ENCODE measurements at places on chromosomes 13 and 19.

- DNase-seq: no peak
Measured at GRCh38 chr13:21348488-21349120, 110.5 kb downstream of the ZDHHC20 start.

GRCh38 chr13:92463134-92463533 lies 763.5 kb upstream of the GPC6 start:
- no peak for DNase-seq

- no peak for DNase-seq
Measured at GRCh38 chr19:32966750-32967149, 5.0 kb downstream of the CEP89 start.

GRCh38 chr13:35526577-35526976 lies 50.1 kb upstream of the MAB21L1 start:
- no peak for DNase-seq

DNA sequence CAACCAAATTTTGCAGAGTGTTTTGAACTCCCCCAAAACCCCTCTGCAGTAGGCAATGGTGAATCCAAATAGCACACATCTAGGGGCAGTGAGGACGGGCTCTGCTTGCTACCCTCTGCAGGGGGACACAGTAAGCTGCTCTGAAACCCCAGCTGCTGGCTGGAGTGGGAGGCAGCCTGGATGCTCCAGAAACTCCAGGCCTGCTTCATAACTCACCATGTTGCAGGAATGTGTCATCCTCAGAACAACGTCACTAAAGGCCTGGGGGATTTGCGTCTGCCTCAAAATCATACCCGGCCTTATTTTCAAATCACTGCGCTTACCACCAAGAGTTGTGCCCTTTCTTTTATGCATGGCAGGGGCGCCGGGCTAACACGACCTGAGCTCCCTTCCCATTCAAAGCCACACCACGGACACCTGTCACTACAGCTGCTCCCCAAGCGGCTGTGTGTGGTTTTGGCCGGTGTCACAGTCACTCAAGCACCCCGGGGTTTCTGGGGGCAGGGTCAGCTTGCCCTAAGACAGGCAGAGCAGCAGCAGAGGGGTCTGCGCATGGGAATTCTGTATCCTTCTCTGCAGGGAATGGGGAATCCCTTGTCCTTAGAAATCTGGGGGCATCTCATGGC lies 93.9 kb downstream of the TSHZ3 start:
- DNase-seq: no peak

- no peak for DNase-seq
Measured at GRCh38 chr19:47549261-47549862, 23.6 kb downstream of the ZNF541 start.

DNA sequence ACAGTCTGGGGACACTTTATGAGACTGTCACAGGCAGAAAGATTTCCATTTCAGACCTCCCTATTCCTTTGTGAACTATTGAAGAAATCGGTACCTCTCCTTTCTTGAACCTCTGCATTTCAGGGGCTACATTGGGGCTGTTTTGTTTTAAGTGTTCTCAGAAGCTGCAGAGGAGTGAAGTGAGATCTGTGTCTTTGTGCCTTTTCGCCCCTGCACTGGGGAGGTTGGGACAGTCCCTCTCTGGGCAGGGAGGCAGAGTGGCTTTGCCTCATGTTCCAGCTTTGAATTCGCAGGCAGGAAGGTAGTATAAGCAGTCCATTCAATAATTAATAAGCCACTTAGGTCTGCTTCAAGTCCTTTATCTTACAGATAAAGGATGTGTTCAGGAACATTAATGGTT lies 9.5 kb upstream of the AMER2 start:
- peak; percentile 28 for DNase-seq

DNA sequence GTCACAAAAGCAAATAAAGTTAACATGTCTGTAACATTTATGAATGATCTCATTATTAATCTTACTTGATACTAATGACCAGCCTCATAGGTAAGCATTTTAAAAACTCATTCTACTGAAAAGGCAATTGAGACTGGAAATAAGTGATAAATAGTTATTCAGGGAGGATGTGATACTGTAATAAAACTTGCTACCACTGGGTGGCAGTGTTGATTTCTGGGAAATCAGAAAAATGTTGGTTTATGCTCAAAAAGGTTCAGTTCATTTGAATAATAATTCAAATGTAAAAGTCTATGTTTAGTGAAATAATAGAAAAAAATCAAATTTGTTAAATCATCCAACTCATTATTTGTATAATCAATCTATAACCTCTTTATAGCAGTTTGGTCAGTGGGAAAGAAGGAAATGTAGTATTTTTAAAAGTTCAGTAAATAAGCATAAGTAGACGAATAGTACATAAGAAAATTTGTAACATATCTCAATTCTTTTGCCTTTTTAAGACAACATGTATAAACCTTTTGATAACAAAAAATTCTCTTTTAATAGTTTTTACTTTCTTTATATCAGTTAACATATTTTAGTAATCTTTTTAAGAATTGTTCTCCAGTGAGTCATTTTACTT lies 9.6 kb downstream of the ABHD13 start:
- DNase-seq: no peak

DNA sequence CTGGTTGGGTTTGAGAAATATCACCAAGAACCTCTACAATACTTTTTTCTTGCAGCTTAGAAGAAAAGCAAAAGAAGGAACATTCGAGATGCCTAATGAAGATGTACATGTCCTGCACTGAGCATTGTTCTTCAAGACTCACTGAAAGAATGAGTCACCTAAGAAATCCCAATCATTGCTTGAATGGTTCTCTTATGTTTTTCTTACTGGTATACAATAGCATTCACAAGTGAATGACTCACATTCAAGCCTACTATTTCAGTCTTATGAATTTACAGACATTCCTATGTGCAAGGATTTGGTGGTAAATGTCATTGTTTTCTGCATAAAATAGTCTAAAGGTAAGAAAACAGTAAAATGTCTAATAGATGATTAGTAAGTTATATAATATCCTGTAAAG lies 594.6 kb downstream of the PCDH9 start:
- no peak for DNase-seq

DNA sequence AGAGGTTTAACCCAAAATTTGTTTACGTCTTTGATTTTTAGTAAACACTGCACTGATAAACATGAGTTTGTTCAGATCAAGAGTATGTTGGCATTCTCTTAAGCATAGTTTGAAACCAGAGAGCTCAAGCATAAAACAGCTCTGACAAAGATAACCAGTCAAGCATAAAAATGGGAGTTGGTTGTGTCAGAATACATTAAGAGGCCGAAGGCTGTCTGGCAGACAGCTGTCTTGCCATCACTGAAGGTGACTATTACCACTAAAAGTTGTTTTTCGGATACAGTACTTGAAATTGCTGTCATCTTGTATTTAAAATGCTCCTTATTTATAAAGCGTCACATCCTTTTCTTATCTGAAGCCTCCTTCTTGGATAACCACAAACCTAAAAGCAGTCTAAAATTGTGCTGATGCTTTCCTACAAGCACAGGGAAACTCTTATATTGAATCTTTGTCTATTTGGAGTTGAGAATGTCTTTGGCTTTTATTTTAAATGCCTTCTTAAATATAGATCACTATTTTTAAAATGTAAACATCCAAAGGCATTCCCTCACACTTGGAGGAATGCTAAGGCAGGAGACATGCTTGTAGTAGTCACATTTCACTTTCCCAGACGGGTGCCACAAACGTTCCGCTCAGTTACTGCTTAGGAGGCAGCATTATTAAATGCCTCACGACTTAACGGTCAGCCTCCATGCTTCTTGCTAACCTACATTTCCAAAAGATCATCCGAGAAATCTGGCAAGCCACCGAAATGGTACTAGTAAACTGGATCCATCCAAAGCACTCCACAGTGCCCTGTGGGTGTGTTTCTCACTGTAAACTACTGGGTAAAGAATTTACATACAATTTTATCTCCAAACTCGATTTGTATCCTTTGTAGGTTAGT lies 1.5 kb downstream of the SMAD9 start:
- no peak for DNase-seq

DNA sequence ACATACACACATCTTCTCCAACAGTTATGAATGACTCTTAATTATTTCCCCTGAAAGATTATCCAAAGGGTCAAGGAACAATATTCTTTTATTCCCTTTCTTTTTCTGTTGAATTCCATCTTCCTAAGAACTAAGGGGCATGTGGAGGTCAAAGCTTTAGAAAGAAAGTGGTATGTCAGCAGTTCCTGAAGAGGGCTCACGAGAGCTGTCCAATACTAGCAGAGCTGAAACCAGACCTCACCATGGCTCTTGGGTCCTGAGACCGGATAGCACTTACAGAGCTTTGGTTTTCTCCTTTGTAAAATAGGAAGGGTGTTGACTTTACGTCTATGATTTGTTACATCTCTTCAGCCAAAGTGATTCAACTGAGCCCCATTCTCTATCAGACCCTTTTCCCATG lies 109.8 kb upstream of the FREM2 start:
- no peak for DNase-seq

DNA sequence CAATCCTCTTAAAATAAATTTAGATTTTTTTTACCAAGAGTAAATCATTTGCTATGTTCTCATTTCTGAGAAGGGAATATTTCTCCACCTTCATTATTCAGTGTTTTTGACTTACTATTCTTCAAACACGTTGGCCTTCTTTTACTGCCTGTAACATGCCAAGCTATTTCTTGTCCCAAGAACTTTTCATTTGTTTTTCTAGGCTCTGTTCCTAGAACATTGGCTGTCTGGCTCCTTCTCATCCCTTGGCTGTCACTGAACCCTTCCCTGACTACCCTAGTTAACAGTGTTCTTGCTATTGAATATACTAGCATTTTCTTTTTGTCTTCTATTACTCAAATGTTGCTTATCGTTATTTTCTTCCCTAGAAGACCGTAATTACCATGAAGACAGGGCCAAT lies 248.1 kb downstream of the ITGBL1 start:
- DNase-seq: no peak

GRCh38 chr13:45522571-45522970 lies 57.8 kb downstream of the COG3 start:
- no peak for DNase-seq

GRCh38 chr13:83168590-83168989 lies 713.7 kb downstream of the SLITRK1 start:
- DNase-seq: no peak

- no peak for DNase-seq
Measured at GRCh38 chr19:3604987-3605343, 1.7 kb downstream of the TBXA2R start.

DNA sequence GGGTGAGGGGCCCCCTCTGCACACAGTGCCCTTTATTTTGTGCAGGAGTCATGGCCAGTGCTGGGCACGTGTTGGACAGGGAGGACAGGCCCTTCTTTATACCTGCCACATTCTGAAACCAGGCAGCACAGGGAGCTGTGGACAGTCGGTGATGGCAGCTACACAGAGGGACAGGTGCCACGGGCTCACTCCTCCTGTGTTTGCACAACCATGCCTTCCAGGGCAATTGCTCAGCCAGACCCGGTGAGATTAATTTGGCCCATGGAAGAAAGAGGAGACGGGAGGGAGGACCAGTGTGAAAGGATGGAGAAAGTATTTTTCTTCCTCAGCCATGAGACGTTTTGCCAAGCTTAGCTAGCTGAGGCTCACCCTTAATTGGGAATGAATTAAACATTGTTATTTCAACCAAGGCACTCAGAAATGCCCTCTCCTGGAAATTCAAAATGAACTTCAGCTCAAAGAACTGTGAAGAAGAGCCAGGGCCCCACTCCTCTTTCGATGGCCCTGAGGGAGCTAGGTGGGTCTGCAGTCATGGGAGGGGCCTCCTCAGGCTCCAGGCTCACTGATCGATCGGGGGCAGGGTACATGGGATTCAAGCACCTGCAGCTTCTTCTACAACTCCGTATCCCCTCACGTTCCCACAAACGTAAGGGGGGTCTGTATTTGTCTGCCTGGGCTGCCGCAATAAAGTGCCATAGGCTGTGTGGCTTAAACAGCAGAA lies 41.2 kb downstream of the SHISA2 start:
- no peak for DNase-seq

- DNase-seq: no peak
Measured at GRCh38 chr19:51029718-51030117, 3.3 kb upstream of the KLK11 start.

DNA sequence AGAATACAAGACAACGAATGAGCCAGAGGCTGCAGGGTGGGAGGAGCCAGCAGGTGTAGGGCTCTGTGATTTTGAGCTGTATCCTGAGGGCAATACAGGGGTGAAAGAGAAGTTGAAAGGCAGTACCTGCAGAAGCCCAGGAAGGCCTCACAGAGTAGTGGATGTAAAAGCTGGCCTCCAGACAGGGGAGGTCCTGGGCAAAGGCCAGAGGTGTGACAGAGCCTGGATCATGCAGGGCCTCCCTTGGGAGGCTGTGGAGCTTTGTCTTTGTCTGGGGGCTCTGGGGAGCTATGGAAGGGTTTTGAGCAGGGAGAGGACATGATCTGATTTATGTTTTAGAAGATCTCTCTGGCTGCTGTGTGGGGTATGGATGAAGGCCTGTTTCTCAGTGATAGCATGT lies 2.7 kb downstream of the MEGF8 start:
- DNase-seq: no peak

GRCh38 chr13:100542826-100543156 lies 45.8 kb downstream of the GGACT start:
- peak; percentile 41 for DNase-seq

- no peak for DNase-seq
Measured at GRCh38 chr13:89457977-89458376, 1786.8 kb downstream of the SLITRK5 start.

GRCh38 chr13:30526612-30527495 lies 61.1 kb upstream of the HMGB1 start:
- DNase-seq: no peak

DNA sequence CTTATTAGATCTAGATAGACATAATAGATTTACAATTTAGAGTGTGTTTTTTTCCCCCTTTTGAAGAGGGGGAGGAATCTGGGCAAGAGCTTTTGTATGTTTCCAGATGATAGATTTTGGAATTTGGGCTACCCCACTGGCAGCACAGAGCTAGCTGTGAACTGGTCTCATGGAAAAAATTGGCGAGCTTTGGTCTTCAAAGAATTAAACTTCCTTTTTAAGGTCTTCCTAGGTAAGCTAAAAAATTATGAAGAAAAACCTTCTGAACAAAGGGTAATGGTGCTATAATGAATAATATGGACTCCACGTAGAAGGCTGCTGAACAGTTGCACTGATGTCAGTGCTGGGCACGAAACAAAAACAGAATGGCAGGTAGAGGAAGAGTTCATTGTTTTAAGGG lies 109.3 kb downstream of the ZIC5 start:
- DNase-seq: no peak

DNA sequence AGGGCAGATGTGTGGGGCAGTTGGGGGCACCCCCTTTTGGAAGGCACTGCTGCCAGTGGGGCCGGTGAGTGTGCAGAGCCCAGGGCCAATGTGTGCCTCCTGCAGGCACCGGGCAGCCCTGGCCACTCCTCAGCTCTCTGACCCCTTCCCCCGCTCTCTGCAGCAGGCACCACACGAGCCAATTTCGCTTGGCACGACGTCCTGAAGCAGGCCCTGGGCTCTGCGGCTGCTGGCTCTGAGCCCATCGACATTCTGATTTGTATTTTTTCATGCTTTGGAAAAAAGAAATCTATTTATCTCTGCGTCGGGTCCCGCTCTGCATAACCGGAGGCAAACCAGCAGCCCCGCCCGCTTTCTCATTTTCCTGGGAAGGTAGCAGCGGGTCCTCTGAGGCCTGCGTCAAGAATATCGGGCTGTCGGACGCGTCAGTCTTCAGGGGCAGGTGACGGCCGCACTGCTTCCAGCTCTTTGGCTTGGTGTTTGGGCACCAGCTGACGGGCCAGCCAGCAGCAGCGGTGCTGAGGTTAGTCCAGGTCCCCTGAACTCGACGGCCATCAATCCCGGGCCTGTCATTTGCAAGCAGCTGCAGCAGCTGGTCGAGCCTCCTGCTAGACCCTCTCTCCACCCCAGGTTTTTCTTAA lies 134.3 kb downstream of the KDM4B start:
- no peak for DNase-seq

GRCh38 chr19:38168637-38169036 lies 55.4 kb downstream of the DPF1 start:
- no peak for DNase-seq

GRCh38 chr13:84651288-84651687 lies 769.0 kb upstream of the SLITRK1 start:
- DNase-seq: no peak

Measured in GM06990 (cell line).